NCI-H2029 treated with DMSO at 0.1 percent for 48 hours (cell line): ENCODE measurements at places on chromosomes 11 and 22.

DNA sequence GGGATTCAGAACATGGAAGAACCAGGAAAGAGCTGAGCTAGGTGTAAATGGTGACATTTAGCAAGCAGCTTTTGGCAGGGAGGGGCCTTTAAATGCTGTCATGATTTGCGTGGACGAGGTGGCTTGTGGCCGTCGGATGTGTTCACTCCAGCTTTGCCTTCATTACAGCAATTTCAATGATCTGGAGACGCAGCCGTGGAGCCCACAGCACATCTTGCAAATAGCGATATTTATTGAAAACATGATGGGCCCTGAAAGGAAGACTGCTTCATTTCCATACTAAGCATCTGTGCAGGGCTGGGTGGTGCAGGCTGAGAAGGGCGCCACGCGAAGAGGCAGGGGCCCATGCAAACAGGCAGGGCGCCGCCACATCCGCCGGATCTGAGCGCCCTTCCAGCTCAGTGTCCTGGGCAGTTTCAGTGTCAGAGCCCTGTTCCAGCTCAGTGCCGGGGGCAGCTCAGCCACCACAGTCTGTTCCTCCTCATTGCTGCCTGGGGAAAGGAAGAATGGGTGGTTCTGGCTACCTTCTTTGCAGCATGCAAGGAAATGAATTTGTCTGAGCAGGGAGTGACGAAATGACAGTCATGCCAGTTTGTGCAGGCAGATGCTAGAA lies 111.1 kb upstream of the TTC12 start:
- DNase-seq = no peak

- DNase-seq = peak; percentile 36
Measured at GRCh38 chr11:61507962-61508861, at the start of gene LRRC10B. Gene LRRC10B (plus strand): TSS chr11:61508749. CDS start chr11:61508999, 250 bp downstream.

GRCh38 chr22:44025171-44026065 lies 1.3 kb downstream of the PARVB start:
- no peak for DNase-seq

DNA sequence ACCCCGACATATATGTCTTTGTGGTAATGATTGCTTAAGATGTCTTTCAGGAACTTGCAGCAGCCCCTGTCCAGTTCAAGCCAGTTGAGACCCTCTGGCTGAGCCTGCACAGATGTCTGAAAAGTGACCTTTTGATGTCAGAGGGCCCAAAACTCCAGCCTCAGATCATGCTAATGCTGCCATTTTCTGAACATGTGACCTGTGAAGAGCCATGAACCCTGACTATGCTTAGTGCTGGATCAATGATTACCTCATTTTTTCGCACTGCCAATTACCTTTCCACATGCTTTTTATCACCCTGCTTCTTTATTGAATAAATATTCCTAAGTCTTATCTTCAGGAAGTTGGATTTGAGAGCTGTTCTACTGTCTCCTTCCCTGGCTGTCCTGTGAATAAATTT lies 6.9 kb upstream of the CYP2R1 start:
- DNase-seq = no peak

DNA sequence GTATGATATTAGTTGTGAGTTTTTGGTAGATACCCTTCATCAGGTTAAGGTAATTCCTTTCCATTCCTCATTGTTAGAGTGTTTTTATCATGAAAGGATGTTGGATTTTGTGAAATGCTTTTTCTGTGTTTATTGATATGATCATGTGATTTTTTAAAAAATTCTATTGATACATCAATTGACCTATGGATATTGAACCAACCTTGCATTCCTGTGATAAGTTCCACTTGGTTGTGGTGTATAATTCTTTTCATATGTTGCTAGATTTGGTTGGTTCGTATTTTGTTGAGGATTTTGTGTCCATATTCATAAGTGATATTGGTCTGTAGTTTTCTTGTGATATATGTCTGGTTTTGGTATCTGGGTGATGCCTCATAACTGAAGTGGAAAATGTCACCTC lies 6.7 kb downstream of the ANKRD13D start:
- no peak for DNase-seq

DNA sequence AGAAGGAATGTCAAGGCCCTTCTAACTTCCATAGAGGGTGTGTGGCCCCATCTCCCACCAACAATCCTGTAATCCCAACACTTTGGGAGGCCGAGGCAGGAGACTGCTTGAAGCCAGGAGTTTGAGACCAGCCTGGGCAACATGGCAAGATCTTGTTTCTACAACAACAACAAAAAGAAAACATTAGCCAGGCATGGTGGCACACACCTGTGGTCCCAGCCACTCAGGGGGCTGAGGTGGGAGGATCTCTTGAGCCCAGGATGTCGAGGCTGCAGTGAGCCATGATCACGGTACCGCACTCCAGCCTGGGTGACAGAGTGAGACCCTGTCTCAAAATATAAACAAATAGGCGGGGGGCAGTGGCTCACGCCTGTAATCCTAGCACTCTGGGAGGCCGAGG lies 16.9 kb downstream of the TSPAN32 start:
- DNase-seq = no peak

DNA sequence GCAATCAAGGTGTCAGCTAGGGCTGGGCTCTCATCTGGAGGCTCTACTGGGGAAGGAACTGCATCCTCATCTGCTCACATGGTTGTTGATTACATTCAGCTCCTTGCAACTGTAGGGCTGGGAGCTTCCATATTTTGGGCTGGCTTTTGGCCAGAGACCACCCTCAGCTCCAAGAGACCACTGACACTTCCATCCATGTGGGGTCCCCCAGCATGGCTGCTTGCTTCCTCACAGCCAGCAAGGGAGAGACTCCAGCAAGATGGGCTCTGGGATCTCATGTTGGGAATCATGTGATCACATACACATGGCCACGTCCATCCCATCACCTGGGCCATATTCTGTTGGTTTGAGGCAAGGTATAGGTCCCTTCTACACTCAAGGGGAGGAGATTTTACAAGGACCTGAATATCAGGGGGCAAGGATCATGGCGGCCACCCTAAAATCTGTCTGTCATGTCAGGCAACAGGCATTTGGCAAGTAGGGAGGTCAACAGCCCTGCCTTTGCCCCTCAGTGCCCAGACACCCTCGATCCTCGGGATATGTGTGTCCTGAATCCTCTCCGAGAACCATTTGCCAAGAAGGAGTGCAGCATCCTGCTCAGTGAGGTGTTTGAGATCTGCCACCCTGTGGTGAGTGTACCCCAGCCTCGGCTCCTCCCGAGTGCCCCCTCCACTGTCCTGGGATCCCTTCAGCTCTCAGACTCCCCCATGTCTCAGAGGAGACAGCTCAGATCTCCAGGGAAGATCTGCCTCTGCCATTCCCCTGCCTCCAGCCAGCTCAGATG lies 48.7 kb downstream of the OTOG start:
- DNase-seq = no peak

- no peak for DNase-seq
Measured at GRCh38 chr22:49241174-49241851, 586.4 kb downstream of the BRD1 start.

DNA sequence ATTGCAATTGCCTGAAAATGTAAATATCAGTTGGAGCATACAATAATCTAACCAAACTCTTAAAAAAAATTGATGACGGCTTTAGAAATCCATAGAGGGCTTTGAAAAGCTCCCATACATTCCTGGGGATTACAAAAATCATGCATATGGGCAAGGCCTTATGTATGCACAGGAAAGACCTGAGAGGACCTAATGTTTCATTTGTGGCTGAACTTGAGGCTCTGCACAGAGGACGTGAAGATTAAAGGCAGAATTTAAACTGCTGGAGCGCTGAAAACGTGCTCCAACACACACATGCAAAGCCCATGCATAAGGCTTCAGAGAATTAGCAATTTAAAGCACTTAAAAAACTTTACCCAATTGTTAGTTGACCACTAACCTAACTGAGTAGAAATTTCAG lies 3.5 kb downstream of the OR5B12 start:
- DNase-seq = no peak

- no peak for DNase-seq
Measured at GRCh38 chr22:43948836-43949406, 6.3 kb upstream of the SAMM50 start.
